ENCODE measurements at places on chromosomes 5 and 9.

DNA sequence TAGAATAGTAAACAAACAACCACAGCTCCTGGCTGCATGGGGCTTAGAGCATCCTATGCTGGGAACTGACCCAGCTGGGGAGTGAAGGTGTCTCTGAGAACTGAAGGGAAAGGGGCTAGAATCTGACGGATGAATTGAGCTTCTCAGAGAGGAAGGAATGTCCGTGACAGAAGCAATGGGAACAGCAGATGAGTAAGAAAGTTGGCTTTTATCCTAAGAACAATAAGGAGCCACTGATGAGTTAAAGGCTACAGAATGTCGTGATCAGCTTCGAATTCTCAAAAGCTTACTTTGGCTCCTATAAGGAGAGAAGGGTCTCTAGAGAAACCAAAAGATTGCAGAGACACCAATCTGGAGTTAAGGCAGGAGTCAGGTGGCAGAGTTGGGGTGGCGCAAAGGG is 52.6 kb downstream of the EBF1 start:
- no peak for DNase-seq

DNA sequence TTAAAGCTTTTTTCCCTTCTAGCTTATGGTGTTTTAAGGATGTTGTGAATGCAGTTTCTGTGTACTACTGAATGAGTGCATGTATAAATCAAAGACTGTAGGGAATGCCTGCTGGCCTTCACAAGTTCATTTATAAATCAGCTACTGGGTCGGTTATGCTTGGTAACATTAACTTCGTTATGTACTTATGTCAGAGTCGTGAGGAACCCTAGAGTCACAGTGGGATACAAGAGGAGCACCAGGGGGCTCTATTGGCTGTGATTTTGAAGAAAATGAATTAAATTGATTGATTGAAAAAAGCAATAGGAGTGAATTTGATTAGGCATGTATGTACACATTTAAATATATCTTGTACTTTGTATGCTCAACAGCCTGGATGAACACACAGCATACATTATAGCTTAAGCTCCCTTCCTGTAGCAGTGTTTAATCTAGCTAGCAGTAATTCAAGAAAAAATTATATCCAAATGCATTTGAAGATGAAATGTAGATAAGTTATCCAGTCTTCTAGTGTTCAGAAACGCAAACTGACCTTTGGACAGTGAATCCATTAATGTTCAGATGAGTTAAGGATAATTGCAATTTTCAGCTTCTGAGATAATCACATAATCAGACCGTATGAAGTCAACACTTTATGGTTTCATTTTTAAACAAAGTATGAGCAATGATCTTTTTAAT is 204.2 kb downstream of the KDM4C start:
- DNase-seq, result no peak

- no peak for DNase-seq
Observed at GRCh38 chr5:178346607-178347334, 114.2 kb upstream of the PHYKPL start.

GRCh38 chr9:129223551-129224208 is 45.6 kb upstream of the IER5L start:
- DNase-seq, result peak; percentile 21

- DNase-seq, result no peak
Observed at GRCh38 chr5:54492178-54492577, 25.4 kb upstream of the SNX18 start.

DNA sequence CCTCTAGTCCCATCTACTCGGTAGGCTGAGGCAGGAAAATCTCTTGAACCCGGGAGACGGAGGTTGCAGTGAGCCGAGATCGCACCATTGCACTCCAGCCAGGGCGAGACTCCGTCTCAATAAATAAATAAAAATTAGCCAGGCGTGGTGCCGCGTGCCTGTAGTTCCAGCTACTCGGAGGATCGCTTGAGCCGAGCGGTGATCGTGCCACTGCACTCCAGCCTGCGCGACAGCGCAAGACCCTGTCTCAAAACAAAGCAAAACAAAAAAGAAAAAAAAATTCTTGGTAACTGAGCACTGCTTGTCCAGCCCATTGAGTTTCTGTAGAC is 710 bp upstream of the WDR55 start:
- no peak for DNase-seq

DNA sequence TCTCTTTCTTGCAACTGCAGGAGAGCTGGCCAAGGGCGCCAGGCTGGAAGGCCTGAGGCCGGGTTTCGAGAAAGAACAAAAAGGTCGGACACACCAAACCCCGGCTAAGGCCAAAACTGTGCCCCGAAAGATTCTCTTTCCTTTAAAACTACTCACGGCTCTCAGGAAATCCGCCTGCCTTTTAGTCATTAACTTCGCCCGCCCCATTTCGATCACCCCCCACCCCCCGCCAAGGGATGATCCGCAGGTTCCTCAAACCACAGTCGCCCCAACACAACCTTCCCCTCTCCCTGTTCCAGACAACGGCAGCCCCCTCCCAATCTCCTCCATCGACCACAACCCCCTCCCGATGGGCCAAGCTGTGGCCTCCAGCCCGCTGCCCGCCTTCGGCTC is 536 bp downstream of the FEM1C start:
- DNase-seq, result peak; percentile 62

DNA sequence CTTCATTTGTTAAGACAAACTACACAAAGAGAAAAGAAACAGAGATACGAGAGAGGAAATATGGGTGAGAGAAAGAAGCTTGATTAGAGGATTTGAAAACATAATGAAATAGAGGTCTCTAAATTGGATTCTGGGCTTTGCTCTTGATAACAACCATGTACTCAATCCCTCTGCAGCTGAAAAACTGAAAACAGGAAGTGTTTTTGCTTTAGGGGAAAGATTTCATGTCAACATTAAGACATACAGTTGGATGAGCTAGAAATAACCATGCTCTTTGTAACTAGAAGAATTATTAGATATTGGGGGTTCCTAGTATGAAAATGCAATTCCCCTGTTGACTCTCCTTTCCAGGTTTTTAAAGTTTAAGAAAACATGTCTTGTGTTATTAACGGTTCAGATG is 21.9 kb downstream of the CRHBP start:
- no peak for DNase-seq

GRCh38 chr9:133969681-133970580 is 22.2 kb downstream of the VAV2 start:
- no peak for DNase-seq

- DNase-seq, result peak; percentile 48
Observed at GRCh38 chr5:154196955-154197652, 6.6 kb downstream of the GALNT10 start.

- DNase-seq, result no peak
Observed at GRCh38 chr9:132546148-132547051, 36.0 kb upstream of the BARHL1 start.

DNA sequence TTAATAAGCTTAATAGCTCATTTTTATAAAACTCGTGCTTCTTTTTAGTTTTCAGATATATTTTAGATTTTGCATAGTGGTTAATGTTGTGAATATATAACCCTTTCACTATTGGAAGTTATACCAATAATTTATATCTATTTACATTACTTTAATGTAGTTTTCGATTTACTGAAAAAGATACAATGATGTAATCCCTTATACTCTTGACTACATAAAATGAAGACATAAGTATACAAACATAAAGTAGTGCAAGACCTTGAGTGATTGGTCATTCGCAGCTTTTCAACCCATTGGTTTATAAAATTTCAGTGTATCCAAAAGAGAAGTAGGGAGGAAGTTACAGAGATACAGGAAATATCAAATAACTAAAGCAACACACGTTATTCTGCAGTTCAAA is 84.3 kb upstream of the GRHPR start:
- no peak for DNase-seq

GRCh38 chr5:117456866-117457470 is 882.3 kb upstream of the SEMA6A start:
- DNase-seq, result no peak

DNA sequence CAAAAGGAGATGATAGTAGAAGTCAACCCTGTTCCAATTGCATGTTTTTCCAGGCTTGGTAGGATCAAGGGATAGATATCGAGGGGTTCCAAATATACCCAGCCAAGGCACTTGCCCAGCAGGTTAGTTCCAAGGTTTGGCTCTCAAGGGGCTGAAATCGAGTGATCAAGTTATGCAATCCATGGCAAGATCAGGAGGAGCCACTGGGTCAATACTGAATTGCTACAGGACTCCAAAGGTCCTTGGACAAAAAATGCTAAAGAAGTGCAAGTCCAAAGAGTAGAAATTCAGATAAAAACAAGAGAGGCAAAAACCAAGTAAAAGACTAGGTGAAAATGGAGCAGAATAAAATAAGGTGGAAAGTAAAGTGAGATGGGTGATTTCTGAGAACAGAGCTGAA is 179.1 kb upstream of the RFX3 start:
- DNase-seq, result no peak

GRCh38 chr9:134871697-134872340 is 8.8 kb upstream of the FCN2 start:
- DNase-seq, result no peak

All from NCI-H510A treated with DMSO at 0.1 percent for 48 hours (cell line).